ENCODE measurements at places on chromosomes 11 and 22. TPM values are rescaled to one million over a fixed set of nuclear protein-coding genes. Genes with fewer than 3 reads are reported as not detected.

The JHY gene
- total RNA-seq = 1.8 TPM

The AAMDC gene
- total RNA-seq = 32.2 TPM

The TTC38 gene
- total RNA-seq = 20.8 TPM

The OR5B21 gene
- total RNA-seq = not detected

The TRPC6 gene
- total RNA-seq = 0.89 TPM

The HBE1 gene
- total RNA-seq = not detected
